ENCODE measurements at places on chromosomes 2 and 18.

DNA sequence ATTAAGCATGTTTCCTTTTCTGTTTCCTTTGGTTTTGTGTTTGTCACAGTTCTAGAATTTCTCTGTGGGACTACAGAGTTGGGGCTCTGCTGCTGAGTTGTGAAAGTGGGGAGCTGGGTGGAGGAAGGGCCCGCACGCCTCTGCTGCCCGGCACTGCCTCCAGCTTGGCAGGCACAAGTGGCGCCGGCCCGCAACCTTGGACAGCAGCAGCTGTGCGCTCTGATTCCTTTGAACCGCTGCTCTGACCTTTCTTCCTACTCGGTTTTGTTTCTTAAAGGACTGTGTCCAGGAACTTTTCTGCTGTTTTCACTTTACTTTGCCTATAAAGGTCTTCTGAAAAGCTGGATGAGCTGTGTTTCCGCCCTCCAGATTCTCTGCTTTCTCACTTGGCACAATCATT, 137.6 kb upstream of the ALPP start:
- DNase-seq, result no peak

DNA sequence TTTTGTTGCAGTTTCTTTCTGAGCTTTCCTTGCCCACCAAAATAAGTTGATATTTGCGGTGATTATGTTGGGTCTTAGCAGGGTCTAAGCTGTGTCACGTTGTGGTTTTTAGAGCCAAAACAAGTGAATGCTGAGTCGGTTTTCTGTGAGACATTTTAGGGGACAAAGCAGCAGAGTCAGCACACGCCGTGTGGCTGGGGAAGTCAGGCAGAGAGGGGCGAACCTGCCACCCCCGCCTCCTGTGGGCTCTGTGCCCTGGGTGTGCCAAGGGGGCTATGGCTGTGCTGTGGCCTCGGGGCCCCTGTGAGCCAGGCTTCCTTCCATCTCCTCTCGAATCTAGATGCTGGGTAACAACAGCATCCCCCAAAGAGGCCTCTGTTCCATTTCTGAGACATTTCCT, 30.8 kb upstream of the TMEM87B start:
- DNase-seq, result no peak

GRCh38 chr2:68980956-68981355, 6.5 kb downstream of the GKN1 start:
- no peak for DNase-seq

DNA sequence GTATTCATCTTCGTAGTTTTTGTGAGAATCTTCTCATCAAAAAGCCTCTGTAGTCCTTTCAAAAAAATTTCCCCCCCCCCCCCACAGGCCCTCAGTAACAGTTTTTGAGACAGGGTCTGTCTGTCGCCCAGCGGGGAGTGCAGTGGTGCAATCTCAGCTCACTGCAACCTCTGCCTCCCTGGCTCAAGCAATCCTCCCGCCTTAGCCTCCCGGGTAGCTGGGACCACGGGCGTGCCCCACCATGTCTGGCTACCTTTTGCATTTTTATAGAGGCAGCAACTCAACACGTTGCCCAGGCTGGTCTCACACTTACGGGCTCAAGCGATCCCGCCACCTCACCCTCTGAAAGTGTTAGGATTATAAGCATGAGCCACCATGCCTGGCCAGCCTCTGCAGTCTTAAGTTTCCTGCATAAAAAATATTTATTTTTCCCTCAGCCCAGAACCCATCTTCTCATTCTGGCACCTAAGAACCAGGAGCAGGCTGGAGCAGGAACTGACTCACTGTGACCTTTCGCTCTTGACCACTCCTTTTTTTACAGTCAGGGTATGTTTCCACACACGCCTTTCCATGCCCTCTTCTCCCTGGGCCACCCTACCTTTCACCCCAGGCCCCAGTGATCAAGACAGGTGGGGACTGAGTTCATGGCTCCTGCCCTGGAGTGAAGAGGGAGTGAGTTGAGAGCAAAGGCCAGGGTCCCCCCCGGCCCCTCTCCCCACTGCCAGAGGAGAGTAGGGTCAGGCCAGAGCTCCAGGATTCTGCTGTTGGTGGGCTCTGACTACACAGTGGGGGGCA, 32.5 kb upstream of the NT5DC4 start:
- DNase-seq, result no peak

- no peak for DNase-seq
Measured at GRCh38 chr2:38098421-38099098, 22.6 kb upstream of the CYP1B1 start.

DNA sequence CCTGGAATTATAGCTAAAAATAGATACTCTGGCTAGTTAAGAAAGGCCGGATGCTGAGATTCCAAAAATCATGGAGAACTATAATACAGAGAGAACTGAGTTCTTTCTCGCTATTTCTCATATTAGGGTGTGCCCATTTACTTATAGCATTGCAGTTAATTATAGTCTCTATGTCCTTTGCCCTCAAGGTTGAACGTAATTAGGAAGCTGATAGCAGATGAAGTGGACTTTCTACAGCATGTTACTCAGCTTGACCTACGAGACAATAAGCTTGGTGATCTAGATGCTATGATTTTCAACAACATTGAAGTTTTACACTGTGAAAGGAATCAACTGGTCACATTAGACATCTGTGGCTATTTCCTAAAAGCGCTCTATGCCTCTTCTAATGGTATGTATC, 187.4 kb downstream of the PHLPP1 start:
- no peak for DNase-seq

DNA sequence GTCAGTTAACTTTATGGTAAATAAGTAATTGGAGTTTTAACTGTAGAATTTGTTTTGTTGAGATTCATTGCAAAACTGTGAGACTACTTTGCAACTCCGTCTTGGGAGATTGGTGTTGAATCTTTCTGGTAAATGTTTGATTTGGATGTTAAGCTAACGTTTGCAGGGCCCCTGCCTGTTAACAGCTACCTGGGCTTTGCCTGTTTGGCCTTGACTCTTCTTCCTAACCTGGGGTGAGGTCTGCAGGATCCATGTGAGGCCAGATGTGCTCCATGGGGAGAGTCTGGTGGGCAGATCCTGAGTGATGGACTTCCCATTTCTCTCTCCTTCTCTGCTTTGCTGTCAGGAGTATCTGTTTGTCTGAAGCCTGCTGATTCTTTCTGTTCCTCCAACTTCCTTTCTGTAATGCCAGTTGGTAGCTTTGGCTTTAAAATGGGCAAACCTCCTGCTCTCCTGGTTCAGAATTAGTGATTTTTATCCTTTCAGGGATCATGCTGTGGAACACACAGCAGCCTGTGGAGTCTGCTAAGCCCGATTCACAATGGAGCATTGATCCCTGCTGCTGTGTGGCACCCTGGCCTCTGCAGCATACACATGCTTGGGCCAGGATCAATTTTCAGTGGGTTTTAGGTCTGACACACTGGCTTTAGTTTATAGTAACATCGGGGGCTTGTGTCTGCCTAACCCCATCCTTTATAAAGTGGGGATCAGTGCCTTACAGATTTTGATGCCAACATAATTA, 36.3 kb downstream of the PTPRM start:
- no peak for DNase-seq

DNA sequence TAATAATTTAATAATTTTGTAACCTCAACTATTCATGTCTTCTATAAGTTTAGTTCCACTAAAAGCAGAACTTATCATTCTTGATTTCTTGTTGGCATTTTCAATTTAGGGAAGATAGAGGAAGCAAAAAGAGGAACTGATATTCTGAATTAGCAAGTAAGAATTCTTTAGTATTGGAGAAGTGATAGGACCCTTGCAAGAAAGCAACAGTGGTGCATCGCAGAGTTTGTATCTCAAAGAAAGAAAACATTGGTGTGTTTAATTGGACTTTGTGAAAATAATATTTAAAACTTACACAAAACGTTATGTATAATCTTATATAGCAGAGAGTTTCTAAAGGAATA, 36.5 kb upstream of the TNFRSF11A start:
- no peak for DNase-seq

DNA sequence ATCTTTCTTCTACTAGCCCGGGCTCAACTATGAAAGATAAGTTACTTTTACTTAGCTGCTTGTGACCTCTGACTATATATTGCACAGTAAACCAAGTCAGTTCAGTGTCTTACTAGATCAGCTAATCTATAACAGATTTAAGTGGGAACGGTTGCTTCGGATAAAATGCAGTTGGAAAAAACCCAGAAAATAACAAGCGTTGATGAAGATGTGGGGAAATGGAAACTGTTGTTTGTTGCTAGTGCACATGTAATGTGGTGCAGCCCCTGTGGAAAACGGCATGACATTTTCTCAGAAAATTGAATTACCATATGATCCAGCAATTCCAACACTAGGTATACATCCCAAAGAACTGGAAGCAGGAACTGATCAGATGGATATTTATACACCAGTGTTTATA, 248.5 kb downstream of the PRKCE start:
- no peak for DNase-seq

DNA sequence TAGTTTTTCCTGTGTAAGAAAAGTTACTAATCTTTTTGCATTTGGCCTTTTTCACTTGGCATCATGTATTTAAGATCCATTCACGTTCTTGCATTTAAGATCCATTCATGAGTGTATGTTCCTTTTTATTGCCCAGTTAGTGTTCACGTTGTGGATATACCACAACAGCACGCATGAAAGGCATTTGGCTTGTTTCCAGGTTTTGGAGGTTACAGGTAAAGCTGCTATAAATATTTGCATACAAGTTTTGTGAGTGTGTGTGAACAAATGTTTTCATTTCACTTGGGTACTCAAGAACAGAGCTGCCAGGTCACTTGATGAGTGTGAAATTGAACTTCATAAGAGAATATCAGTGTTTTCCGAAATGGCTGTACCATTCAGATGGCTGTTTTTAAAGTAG, 121.2 kb downstream of the CCBE1 start:
- no peak for DNase-seq

GRCh38 chr2:10124538-10125045, 2.1 kb downstream of the RRM2 start:
- DNase-seq, result peak; percentile 15

DNA sequence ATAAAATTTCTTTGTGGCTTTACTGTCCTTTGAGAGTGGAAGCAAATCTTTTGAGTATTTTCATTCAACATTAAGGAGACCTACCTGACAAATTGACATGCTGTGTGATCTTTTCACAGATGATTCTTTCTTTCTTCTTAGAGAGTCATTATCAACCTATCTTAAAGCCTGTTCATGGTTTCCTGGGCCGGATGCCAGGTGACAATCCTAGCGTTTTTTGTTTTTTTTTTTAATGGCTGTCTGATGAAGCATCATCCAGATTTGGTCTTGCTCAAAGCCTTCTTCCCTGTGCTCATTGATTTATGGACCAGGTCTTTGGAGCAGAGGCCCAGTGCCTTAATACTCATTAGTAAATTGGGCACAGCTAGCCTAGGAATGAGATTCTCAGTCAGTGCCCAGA, 9.8 kb upstream of the MGAT5 start:
- DNase-seq, result no peak

- DNase-seq, result no peak
Measured at GRCh38 chr2:202335791-202336467, 40.2 kb upstream of the BMPR2 start.

- no peak for DNase-seq
Measured at GRCh38 chr2:75484840-75485239, 75.9 kb downstream of the EVA1A start.

DNA sequence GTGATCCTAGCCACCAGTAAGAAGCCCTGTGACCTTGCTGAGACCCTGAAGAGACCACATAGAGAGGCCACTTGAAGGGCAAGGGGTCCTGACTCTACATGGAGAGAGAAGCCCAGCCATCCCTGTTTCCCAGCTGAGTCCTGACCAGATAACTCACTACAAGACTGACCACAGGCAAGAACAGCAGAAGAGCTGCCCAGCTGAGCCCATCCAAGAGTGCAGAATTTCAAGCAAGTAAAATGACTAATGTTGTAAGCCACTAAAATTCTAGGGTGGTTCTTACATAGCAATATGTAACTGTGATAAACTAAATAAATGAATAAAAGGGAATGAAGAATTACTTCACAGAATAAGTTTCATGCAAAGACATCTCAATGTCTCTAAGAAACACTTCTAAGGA, 58.4 kb upstream of the WIPF1 start:
- DNase-seq, result no peak

DNA sequence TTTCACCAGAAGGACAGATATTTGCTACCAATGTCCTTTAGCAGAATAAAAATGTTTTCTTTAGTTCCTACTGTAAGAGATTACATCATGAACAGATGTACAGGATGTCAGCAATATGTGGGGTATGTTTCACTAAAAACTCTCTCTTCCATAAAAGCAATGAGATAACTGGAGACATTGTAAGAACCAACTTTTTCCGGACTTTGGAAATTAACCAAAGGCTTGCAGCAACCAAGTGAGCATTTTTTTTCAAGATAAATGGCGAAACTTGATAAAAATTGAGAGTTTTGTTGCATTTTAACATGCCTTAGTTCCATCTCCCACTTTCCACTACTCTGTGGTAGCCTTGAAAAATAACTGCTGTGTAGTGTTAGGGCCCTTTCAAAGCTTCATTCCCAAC, 429.8 kb upstream of the CDH2 start:
- no peak for DNase-seq

- peak; percentile 9 for DNase-seq
Measured at GRCh38 chr18:70931942-70932814, 643.3 kb downstream of the SOCS6 start.

GRCh38 chr2:108583903-108584520, 49.7 kb downstream of the LIMS1 start:
- no peak for DNase-seq

DNA sequence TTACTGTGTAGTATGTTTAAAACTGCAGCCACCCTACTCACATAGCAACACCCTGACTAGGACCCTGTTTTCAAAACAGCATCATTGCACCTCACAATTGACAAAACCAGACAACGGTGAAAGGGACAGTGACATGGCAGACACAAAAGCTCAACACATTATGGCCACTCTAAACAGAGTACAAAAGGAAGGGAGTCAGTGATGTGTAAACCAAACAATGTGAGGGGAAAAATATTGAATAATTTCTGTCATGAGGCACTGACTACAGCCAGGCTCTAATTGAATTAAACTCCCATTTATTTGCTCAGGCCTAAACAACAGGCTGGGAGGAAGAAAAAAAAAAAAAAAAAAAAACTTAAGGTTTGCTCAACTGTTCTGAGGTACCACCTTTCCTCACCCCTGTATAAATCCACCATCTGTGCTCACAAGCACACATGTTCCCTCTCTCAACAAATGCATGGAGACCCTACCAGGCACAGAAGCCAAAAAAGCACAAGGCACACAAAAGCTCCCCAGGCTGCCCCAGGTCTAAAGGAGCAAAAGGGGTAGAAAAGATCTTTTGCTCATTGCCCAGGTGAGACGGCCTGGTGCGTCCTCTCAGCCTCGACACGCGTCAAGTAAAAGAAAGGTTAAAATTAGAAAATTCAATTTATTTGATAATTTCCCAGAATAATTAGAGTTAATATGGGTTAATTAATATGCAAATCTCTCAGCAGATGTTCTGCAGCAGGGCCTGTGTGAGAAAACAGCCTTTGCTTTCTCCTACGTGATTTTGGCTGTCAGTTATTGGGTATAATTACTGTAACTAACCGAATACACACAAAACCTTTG, 80.9 kb downstream of the ZEB2 start:
- DNase-seq, result no peak

GRCh38 chr18:78976765-78977636, 2.6 kb upstream of the SALL3 start:
- no peak for DNase-seq

- no peak for DNase-seq
Measured at GRCh38 chr2:71788601-71789240, 335.4 kb downstream of the DYSF start.

All from NCI-H1436 treated with DMSO at 0.1 percent for 48 hours (cell line).